ENCODE measurements at places on chromosomes 12 and 14. TPM values are rescaled to one million over a fixed set of nuclear protein-coding genes. Genes with fewer than 3 reads are reported as not detected.

The SIX6 gene
- not detected for total RNA-seq

The AMIGO2 gene
- 1.5 TPM for total RNA-seq

The SRGAP1 gene
- 1.3 TPM for total RNA-seq

GRCh38 chr12:97912943-97913342 is 450.3 kb downstream of the RMST start:
- DNase-seq = no peak
